ENCODE measurements at places on chromosomes 5 and 9.

DNA sequence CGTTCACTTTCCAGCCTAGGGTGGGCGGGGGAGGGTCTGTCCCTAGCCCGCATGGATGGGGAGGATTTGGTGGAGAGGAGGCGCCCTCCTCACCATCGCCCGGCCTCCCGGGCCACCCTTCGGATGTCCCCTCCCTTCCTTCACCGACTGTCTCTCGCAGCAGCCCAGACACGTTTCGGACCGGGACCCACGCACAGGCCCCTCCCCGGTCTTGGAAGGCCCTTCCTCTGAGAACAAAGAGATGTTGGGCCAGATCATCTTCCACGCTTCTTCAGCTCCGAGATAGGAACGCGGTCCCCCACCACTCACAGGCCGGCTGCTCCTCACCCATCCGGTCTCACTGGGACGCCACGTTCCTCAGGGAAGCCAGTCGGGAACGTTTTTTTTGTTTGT is 640 bp upstream of the DPM2 start:
- no peak for DNase-seq

- DNase-seq: no peak
Observed at GRCh38 chr5:168603746-168604145, 24.6 kb upstream of the PANK3 start.

DNA sequence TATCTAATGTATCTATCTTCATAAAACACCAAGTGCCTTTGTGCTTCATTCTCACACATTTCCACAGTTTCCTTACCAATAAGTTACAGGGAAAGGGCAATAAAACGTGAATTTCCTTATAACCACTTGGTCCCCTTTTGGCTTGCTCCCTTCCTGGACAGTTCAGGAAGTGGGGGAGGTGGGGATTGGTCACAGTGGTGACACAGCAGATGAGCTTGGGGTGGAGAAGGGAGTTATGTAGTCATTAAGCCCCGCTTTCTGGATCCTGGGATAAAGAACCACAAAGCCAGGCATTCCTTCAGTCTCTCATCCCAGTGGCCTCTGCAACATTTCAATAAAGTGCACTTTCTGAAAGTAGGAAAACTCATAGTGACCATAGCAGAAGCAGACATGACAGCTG is 47.1 kb upstream of the FYB1 start:
- DNase-seq: no peak

GRCh38 chr9:94018628-94019027 is 63.5 kb upstream of the BARX1 start:
- DNase-seq: no peak

GRCh38 chr9:13520069-13520468 is 240.6 kb upstream of the MPDZ start:
- DNase-seq: no peak

- DNase-seq: no peak
Observed at GRCh38 chr5:77632526-77633206, 5.8 kb downstream of the OTP start.

All from activated CD8-positive, alpha-beta memory T cell treated with anti-CD3 and anti-CD28 coated beads, Interleukin-2, amount 10 ng/mL, durations not matched to agents 7 days and 5 days (primary cell).